ENCODE measurements at places on chromosomes 16 and 17.

DNA sequence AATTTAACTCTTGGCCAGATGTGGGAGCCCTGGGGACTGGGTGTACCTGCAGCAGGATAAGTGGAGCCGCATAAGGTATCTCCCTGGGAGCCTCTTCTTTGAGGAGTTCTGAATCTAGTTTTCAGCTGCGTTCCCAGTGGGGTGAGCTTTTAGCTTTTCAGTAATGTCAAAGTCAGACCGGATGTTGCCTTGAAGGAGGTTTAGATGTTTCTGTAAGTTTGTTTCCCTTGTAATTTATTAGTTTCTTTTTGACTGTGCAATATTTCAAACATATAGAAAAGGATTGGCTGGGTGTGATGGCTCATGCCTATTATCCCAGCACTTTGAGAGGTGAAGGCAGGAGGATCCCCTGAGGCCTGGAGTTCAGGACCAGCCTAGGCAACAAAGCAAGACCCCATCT lies 98.6 kb upstream of the EEF2KMT start:
- DNase-seq, result no peak

GRCh38 chr17:10058921-10059683 lies 139.3 kb downstream of the GAS7 start:
- DNase-seq, result no peak

DNA sequence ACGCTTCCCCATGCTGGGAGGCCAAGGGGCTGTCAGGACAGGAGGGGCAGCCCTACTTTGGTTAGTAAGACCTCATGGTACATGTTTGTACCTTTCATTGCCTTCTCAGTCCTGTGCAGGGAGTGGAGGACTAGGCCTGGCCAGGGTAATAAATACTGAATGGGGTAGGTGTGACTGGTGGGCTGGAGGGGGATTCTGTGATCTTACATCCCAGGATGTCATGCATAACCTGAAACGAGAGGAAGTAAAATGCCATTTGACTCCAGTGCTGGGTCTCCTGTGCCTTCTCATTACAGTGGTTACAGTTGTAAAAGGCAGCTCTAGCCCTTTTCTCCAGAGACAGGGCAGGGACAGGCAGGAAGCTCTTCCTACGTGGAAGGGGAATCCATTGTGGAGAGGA lies 138.2 kb downstream of the AATF start:
- DNase-seq, result no peak

DNA sequence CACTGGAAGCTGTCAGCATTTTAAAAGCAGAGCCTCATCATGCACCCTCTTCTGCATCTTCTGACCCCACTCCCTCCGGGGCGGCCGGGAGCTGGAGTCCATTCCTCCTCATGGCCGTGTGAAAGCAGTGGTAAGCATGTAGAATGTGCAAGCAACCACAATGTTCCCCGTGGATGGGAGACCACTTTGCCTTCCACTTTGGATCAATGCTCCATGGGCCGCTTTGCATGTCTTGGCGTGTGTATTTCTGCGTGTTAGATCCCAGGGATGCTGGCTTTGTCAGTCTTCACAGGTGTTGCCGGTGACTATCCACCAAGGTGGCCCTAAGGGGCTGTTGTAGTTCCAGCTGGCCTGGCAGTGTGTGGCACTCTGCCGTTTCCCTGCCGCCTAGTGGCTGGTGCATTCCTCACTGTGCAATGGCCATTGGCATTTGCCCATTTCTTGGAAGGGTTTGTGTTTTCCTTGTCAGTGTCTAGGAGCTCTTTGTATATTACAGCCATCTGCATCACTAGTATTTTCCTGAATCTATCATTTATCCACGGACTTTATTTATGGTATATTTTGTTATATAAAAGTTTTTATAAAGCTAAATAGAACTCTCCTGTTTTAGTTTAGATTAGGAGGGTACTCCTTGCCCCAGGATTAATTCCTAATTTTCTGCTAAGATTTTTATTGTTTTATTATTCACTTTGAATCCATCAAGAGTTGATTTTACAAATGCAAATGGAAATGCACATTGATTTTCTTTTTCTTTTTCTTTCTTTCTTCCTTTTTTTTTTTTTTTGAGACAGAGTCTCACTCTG lies 5.8 kb upstream of the ALDH3A1 start:
- peak; percentile 10 for DNase-seq

GRCh38 chr17:6170349-6170748 lies 100.2 kb downstream of the WSCD1 start:
- DNase-seq, result no peak

- DNase-seq, result no peak
These were observed 261.8 kb upstream of the PSMD7 start for GRCh38 chr16:74034862-74035261.

DNA sequence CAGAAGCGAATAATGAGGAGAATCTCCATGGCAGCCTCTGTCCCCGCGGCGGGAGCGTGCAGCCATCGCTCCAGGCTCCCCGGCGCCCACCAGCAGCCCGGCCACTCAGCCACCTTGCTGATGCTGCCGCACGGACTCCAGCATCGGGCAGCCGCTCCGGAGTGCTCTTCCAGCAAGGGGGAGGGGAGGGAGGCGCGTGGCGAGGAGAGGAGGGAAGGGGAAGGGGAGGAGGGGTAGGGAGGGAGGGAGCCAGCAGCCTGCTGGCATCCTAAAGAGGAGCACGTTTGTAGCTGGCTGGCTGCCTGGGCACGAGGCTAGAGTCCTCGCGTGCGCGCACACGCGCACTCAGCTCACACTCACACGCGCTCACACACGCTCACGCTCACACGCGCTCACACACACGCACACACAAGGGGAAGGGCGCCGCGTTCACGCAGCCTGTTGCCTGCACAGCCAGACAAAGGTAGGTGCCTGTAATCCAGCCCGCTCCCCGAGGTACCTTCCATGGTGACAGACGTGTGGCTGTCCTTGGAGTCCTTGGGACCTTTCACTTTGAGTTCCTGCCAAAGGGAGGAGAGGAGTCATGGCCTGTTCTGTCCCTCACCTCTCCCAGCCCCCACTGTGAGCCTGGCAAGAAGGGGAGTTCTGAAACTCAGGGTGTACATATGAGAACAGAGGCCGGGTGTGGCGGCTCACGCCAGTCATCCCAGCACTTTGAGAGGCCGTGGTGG lies 82.1 kb downstream of the TIMM22 start:
- DNase-seq, result no peak

DNA sequence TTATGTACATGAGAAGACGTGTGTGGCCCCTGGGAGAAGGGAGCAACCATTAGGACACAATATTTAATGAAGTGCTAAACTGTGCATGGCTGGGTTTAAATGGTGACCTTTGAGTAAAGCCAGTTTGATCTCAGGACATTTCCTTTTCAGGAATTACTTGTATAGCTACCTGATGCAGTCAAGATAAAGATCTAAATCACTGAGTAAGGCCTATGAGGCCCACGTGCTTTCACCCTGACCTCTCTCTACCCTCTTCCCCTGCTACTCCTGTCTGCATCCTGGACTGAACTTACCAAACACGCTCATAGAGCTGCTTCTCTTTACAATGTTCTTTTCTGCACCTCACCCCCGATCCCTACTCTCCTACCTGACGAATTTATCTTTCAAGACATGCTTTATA lies 98.9 kb downstream of the GRIN2A start:
- no peak for DNase-seq

DNA sequence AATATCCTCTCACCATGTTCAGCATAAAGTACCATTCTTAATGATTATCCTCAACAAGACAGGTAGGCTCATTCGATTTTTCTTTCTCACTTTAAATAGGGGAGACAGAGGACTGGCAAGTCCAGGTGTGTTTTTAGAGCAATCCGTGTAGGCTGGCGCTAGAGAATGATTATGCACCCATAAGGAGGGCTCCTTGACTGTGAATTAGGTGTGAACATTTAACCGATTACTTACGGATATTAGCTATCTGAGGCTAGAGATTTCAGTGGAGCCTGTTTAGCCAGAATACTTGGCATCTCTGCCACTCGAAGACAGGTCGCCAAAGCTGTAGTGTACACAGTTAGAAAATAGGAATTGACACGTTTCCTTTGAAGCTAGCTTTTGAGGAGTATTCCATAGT lies 1.9 kb downstream of the SEC14L1 start:
- DNase-seq, result no peak

GRCh38 chr17:37744961-37745800 lies at the start of gene HNF1B:
Gene HNF1B (minus strand): TSS chr17:37745059. CDS start chr17:37744884, 175 bp downstream.
- DNase-seq, result no peak

GRCh38 chr17:57930239-57930638 lies 25.0 kb downstream of the CUEDC1 start:
- DNase-seq, result no peak

DNA sequence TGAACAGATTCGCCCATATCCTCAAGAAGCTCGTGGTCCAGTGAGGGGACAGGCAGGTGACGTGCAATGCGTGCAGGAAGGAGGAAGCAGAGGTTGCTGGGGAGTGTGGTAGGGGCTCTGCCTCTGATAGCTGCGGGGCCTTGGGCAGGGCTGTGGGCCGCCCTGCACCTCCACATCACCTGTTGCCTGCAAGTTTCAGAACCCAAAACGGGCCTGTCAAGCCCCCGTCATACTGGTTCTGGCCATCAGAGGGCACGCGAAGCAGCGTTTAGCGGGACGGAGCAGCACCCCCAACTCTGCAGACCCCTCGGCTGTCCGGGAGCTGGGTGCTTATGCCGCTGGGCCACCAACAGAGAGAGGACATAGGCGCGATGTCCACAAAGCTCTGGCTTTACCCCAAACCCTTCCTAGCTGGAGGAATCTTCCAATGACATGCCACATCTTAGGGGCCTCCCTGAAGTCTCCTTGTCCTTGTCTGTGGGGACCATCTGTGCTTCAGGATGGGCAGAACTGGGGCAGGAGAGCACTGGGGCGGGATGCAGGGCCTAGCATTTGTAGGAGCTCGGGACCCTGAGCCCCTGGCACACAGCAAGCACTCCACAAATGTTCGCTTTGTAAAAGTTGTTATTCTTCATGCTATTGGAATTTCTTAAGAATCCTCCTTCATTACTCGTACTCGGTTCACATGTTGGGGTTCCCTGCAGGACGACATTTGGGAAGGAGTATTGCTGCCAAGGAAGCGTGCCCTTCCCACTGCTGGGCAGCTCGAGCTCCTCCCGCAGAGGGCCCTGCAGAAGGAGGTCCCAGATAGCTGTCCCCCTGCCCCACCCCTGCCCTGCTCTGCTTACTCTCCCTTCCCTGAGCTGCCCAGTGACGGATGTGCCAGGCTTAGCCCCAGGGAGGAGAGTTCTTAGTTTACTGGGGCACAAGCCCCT lies 64.3 kb downstream of the CNGB1 start:
- no peak for DNase-seq

DNA sequence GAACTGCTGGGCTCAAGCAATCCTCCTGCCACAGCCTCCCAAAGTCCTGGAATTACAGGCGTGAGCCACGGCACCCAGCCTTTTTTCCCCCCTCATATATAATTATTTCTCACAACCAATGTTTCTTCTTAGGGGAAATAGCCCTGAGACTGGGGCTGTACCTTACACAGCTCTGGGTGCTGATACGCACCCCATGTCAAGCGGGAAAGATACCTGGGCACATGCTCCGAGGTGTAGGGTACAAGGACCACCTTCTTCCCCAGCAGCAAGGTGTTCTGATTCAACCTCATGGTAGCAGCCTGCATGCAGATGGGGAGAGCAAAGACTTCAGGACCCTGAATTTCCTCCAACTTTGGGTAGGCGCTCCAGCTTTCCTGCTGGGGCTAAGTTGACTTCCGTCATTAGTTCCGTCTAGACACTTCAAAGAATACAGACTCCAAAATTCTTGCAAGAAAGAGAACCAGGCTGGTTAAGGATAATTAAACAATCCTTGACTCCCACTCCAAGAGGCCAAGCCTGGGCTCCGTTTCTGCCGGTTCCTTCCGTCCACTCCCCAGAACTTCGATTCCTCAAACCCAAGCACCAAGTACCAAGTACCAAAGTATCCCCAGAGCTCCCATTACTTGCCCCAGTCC lies 619 bp downstream of the NAT9 start:
- no peak for DNase-seq
